Stimulated activated CD4-positive, alpha-beta T cell treated with anti-CD3 and anti-CD28 coated beads, Interleukin-1b, Interleukin-23, amount 100 ng/mL, for 1 hour (primary cell): ENCODE measurements at places on chromosomes 1 and 21.

DNA sequence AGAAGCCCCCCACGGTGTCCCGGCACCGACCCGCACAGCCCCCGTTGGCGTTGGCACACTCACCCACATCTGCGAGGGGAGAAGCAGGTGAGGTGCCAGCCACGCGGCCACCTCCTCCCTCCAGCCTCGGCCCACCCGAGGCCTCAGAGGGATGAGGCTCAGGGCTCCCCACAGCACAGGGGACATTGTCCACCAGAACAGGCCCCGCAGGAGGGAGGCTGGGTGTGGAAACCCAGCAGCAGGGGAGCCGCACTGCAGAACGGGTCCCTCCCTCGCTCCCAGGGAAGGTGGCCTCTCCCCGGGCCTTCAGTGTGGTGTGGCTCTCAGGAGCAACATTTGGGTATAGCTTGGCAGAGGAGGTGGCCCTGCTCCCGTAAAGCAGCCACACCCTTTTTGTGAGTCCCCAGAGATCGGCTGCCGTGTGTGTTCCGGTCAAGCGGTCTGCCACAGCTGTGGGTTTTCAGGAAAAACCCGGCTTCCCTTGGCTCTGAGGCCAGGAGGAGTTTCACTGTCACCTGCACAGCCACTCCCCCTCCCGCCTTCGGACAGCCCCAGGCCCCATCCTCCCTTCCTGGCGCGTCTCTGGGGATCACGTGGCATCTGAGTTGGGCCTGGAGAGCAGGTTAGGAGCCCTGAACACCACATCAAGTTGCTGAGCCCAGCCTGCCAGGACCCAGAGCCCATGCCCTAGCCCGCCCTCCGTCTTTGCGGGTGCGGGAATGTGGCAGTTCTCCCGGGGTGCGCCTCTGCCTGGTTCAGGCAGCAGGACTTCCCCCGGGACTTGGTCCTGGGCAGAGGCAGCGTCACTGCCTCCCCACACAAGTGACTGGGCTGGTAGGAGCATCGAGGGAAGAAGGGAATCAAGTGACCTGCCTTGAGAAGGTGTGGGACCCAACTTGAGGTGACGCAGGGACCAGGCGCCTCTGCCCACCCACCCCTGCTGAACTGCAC, 64.0 kb downstream of the MEGF6 start:
- no peak for DNase-seq

GRCh38 chr21:44874497-44875315, 1.2 kb upstream of the PTTG1IP start:
- no peak for DNase-seq

- no peak for DNase-seq
Measured at GRCh38 chr21:39612233-39613040, at the start of gene B3GALT5. Gene B3GALT5 (plus strand): TSS chr21:39612940. CDS start chr21:39660560, 47,620 bp downstream.

DNA sequence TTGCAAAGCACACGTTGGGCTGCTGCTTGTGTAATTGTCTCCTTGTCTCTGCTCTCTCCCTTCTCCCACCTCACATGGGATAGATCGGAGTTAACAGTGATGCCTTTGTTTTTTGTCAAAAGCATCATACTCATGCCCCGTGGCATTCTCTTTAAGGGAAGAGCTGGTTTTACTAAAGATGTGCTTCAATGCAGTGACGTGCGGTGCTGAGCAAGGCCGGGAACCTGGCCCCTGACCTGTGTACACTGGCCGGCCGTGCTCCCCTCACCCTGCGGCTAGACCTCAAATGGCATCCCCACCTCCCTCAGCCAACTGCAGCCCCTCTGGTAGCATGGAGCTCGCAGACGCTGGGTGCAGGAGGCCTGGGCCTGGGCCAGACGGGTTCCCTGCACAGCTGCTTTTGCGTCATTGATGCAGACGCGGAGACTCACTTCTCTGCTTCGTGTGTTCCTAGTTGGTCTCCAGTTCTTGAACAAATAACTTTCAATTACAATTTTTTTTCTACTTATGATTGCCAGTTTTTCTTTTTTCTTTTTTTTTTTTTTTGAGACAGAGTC, 19.9 kb downstream of the AGPAT3 start:
- DNase-seq, result no peak

DNA sequence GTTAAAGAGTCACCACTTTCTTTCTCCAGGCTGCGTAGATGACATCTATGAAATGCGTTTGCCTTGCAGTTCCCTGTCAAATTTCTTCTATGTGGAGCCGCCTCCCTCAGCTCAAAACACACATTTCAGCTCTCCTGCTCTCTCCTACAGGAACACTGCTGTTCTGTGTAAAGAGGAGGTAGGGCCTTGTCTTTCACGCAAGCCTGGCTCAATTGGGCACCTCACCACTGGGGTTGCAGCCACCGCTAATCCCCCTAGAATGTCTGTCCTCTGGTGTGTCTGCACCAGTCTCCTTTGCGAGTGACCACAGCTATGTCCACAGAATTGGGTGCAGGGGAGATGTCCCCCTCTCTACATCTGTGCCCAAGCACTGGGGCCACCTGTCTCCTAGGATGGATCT, 31.8 kb upstream of the CFHR4 start:
- no peak for DNase-seq

DNA sequence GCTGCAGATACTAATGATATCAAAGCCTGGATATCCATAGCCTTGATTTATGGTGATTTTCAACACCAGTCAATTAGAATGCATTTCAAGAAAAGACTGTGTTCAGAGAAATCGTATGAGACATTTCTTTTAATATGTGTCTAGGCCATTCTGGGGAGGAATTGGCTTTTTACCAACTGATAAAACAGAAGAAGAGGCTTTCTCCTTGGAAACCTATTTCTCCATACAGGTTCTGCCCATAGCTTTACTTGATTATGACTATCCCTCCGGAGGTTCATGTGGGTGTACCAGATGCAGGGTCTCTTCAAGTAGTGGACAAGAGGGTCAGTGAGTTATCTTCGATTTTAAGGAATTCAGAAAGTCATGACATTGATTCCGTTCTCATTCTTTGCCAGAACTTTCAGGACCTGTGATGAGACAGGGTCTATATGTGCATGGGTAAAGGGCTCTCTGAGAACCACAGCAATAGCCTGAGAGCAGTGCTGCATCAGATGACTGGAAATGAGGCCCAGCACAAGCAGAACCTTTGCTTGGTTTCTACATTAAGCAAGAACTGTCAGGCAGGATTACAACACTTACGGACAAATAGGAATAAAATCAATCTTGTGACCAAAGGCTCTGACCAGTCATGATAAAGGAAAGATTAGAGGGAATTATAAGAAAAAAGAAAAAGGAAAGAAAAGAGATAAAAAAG, 263.7 kb upstream of the SGIP1 start:
- DNase-seq, result no peak

- no peak for DNase-seq
Measured at GRCh38 chr1:184298440-184299405, 88.1 kb upstream of the C1orf21 start.

- peak; percentile 10 for DNase-seq
Measured at GRCh38 chr1:116910379-116911187, 867 bp downstream of the PTGFRN start.

DNA sequence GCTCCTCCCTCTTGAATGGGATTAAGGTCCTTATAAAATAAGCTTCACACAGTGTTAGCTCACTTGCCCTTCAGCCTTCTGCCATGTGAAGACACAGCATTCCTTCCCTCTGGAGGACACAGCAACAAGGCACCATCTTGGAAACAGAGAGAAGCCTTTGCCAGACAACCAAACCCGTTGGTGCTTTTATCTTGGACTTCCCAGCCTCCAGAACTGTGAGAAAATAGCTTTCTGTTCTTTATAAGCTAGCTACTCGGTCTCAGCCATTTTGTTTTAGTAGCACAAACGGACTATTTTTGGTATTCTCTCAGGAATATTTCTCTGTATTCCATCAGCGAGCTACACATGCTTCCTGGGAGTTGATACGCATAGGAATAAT, 58.6 kb upstream of the IRF2BP2 start:
- DNase-seq, result no peak

DNA sequence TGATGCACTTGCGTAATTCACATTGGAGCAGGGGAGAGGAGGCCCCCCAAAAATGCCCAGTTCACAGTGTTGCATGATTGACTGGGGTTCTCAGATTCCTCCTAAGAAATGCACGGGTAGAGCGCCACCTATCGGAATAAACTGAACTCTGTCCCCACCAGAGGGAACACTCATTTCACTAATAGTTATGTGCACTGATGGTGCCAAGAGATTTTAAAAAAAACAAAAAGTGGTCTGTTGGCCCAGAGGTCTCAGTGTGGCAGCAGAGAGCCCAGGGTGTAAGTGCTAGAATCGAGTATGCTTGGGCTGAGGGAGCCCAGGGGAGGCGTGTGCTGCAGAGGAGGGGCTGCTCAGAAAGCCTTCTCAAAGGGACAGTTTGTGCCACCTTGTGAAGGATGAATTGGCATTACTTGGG, 6.9 kb downstream of the PINK1 start:
- peak; percentile 25 for DNase-seq

- DNase-seq, result no peak
Measured at GRCh38 chr1:225944387-225944786, 3.4 kb upstream of the LEFTY2 start.

DNA sequence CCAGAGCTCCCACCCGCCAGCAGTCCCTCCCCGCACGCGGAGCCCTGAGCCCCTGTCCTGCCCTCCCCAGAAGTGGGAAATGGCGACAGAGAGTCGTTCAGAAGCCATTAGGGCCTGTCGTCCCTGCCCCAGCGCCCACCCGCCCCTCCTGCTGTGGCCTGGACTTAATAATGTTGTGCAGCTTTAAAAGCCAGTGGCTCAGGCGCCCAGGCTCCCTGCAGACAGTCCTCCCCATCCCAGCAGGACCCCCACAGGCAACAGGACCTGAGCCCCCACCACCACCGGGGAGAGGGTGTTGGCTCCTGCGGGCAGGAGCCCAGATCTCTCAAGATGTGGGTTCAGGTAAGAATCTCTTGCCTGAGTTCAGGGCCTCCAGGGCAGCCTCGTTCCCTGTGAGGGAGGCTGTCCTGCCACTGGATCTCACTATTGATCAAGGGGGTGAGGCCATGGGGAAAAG, 125.3 kb upstream of the RUNX3 start:
- no peak for DNase-seq

DNA sequence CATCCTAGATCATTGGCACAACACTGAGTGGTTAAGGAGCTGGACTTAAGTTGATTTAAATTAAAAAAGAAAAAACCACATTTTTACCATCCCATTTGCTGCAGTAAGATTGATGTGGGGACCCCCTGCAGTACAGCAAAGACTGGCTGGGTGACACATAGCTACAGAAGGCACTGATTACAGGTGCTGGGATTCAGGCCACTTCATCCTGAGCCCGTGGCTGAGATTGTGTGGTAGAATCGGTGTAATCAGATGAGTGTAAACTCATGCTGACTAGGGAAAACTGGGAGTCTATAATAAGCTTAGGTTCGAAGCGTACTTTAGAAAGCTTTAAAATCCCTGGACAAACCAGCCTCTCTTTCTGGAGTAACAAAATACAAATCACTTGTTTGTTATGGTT, 70.1 kb downstream of the SLC25A24 start:
- no peak for DNase-seq
